ENCODE measurements at places on chromosomes 4 and X.

GRCh38 chrX:13646154-13646549, 6.8 kb upstream of the TCEANC start:
- DNase-seq: no peak

GRCh38 chrX:111850975-111851374, 25.0 kb upstream of the TRPC5OS start:
- DNase-seq: no peak

- DNase-seq: no peak
These were observed 26.2 kb downstream of the PDE5A start for GRCh38 chr4:119602366-119602765.

DNA sequence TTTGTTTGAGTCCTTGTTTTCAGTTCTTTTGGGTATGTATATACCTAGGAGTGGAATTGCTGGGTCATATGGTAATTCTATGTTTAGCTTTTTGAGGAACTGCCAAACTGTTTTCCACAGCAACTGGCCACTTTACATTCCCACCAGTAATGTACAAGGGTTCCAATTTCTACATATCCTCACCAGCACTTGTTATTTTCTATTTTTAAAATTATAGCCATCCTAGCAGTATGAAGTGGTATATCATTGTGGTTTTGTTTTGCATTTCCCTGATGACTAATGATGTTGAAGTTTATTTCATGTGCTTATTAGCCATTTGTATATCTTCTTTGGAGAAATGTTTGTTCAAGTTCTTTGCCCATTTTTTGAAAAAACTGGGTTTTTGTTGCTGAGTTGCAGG, 39.6 kb downstream of the TMEM164 start:
- DNase-seq: no peak

DNA sequence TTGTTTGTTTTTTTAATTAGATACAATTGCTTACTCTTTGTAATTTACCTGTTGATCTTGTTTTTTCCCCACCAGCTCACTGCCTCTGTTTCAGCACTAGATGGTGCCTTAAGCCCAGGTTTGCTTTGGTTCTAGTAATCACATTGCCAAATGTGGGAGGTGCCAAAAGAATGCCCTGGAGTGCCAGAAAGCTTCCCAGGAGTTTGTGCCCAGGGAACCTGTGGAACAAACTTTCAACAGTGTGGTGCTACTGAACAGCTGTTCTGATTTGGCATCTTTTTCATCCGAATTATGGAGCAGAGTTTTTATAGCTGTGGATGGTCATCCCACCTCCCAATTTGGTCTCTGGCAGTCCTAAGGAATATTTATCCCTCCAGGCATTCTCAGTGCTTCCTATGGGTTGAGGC, 1000.7 kb downstream of the STIM2 start:
- DNase-seq: no peak

GRCh38 chr4:24472514-24473308, 111.6 kb downstream of the DHX15 start:
- DNase-seq: peak; percentile 71

GRCh38 chrX:95953564-95953963, 731.1 kb upstream of the DIAPH2 start:
- no peak for DNase-seq

GRCh38 chrX:37383313-37383712, 34.1 kb downstream of the PRRG1 start:
- no peak for DNase-seq

DNA sequence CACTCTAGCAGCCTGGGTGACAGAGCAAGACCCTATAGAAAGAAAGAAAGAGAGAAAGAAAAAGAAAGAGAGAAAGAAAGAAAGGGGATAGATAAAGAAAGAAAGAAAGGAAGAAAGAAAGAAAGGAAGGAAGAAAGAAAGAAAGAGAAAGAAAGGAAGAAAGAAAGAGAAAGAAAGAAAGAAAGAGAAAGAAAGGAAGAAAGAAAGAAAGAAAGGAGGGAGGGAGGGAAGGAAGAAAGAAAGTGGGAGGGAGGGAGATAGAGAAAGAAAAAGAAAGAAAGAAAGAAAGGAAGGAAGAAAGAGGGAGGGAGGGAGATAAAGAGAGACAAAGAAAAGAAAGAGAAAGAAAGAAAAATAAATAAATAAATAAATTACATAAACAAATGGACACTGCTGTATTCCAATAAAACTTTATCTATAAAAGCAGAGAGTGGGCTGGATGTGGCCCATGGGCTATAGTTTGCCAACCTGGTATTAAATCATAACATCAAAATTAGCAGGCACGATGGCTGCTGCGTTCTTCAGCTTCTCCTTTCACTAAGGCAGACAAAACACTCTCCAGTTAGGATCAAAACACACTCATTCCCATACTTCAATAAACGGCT, 165.0 kb downstream of the ZNF674 start:
- no peak for DNase-seq

- no peak for DNase-seq
These were observed at the start of gene SMIM43 for GRCh38 chr4:121764702-121765367. Gene SMIM43, minus strand, starts transcription at chr4:121765164. Its CDS starts 59 bp downstream, at chr4:121765105.

- peak; percentile 91 for DNase-seq
These were observed at the start of gene RFC1 for GRCh38 chr4:39365830-39366771. Gene RFC1, minus strand, starts transcription at chr4:39366362. Its CDS starts 121 bp downstream, at chr4:39366241.

DNA sequence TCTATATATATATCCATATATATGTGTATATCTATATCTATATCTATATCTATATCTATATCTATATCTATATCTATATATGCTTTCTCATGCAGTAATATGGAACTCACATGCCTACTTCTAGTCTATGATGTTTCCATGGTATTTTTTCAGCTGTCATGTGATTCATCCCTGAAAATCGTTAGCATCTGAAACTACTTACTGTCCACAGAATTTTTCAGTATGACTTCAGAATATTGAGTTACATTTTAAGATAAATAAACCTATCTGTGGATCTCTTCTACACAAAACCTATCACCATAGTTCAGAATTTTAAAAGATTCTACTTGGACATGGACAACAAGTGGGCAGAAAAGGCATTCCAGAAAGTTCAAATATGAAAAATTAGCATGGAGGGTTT, 855.1 kb upstream of the INTU start:
- no peak for DNase-seq

GRCh38 chr4:34412233-34412632, 1832.1 kb downstream of the ARAP2 start:
- DNase-seq: no peak

DNA sequence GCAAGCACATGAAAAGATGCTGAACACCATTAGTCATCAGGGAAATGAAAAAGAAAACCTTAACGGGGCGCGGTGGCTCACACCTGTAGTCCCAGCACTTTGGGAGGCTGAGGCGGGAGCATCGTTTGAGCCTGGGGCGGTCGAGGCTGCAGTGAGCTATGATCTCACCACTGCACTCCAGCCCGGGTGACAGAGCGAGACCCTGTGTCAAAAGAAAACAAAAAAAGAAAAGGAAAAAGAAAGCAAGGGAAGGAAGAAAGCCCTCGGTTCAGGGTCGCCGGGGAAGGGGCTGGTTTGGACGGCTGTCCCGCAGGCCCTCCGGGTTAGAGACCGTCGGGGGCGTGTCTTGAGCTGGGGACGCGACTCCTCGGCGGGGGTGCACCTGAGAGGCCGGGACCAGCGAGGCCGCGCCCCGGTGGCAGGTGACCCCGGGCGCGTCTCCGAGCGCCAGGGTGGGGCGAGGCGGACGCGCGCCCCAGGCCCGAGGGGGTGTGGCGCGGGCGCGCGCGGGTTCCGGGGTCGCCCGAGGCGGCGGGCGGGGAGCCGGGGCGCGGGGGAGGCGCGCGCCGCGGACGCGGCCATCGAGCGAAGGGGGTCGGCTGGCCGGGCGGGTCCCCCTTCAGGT, 478 bp upstream of the PLXNA3 start:
- DNase-seq: no peak

- no peak for DNase-seq
These were observed 888.7 kb downstream of the RAB28 start for GRCh38 chr4:12595489-12595888.

- DNase-seq: no peak
These were observed 18.4 kb downstream of the ZNF827 start for GRCh38 chr4:145920205-145920604.

GRCh38 chrX:45758319-45758718, 557.6 kb upstream of the DIPK2B start:
- no peak for DNase-seq

DNA sequence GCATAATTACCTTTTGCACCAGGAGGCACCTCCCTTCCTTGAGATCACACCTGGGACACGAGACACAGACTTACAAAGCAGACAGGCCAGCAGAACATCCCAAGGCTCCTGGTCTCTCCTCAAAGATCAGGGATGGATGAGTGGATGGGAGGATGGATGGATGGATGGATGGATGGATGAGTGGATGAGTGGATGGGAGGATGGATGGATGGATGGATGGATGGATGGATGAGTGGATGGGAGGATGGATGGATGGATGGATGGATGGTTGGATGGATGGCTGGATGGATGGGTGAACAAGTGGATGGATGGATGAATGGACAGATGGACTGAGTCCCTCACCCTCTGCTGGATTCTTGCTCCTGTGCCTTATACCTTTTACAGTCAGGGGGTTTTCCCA, 364.0 kb downstream of the BCOR start:
- DNase-seq: no peak

GRCh38 chr4:114659386-114660008, 60.9 kb downstream of the UGT8 start:
- no peak for DNase-seq

- no peak for DNase-seq
These were observed 344.2 kb downstream of the MAPK10 start for GRCh38 chr4:86015412-86016350.

DNA sequence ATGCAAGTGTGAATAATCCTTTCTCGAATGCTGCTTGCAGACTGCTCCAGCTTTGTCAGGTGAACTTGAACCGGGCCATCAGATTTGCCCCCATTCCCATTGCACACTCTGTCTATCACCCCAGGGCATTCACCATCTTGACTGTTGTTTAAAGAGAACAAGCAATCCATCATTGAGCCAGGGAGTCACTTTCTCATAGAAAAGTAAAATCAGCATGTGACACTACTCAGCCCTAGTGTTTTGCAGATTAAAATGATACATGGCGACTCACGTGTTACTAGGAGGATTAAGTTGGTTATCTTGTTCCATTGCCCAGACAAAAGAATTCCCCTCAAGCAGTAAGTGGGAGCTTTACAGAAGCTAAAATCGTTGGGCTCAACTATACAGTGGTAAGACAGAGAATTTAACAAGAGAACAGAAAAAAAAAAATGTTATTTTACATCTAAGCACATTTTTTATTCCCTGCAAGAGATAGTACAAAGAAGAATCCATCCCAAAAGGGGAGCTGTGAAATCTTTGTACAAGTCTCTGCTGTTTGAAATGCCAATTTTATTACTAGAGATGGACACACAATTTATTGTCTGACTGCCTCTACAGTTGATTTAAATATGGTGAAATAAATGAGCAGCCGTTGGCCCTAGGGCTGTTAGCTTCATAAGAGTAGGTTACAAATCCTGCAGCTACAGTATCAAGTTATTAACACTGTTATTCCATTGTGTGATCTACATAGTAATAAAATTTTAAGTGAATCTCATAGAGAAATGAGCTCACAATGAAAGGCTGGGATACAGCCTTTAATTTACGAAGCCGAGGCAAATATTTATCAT, 67.5 kb downstream of the NEUROG2 start:
- DNase-seq: no peak

DNA sequence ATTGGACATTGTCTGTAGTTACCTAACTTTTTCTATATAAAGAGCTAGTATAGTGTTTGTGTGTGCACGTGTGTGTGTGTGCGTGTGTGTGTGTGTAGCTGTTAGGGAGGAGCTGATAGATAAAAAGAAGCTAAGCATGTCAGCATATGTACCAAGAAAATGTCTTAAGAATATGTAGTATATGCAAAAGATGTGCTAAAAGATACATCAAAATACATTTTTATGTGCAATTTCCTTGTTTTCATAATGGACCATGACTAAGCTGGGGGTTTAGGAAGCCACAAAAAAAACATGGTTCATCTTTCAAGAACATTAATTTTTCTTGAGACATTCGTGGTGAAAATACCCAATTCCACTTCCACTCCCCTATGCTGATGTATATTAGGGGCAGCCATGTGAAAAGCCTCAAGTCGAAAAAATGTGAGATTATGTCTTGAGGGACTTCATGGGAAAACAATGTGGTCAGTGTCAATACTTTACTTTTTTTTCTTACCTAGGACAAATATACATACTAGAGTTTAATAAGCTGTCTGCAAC, 1599.7 kb downstream of the ARAP2 start:
- no peak for DNase-seq

DNA sequence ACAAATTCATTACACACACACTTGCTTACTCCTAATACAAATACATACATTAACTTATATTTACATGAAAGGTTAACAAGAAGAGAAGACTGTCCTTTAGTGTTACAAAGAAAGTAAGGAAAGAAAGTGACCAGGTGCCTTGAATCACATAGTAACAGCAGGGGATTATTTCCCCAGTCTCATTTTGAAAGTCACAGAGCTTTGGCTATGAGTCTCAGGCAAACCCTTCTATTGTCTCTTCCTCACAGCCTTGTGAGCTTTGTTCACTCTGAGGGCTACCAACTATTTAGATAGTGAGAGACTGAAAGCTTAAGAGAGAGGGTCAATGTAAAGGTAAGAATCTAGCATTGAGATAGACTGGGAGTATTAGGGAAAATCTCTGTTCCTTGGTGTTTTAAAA, 161.6 kb downstream of the NPNT start:
- DNase-seq: no peak

DNA sequence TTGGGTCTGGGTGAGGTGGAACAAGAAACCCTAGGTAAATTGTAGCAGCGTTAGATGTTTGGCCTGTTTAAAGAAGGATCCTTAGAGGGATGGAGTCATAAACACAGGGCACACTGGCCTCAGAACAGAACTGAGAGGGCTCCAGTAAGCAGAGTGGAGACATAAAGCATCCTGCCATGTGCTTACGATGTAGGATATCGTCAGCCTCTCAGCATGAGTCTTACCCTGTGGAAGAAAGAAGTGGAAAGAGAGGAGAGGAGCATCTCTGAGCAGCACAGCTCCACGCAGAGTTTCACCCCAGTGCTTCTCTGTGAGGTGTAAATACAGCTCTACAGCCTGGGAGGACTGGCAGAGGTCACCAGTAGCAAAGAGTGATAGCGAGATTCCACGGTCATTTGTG, 27.8 kb upstream of the SORBS2 start:
- DNase-seq: no peak

GRCh38 chrX:29471829-29472228, 743.5 kb upstream of the MAGEB2 start:
- no peak for DNase-seq

DNA sequence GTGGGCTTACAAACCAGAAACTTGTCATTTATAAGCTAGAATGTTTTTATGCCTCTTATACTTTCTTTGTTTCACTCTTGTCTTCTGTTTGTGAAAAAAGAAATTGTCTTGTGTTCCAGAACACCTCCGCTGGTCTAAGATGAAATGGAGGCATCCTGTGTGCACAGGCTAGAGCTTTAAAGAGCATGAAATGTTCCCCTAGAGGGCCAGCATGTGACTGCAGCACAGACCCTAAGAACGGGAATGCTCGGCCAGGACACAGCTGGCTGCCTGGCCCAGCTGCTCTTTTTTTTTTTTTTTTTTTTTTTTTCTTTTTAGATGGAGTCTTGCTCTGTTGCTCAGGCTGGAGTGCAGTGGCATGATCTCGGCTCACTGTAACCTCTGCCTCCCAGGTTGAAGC, 33.6 kb downstream of the SETD7 start:
- no peak for DNase-seq

Data from RWPE2 (cell line).